ENCODE measurements at places on chromosomes 12 and 14.

- DNase-seq: no peak
Measured at GRCh38 chr12:114192013-114192412, 213.9 kb downstream of the TBX5 start.

- DNase-seq: no peak
Measured at GRCh38 chr12:102618197-102618877, 138.0 kb upstream of the IGF1 start.

DNA sequence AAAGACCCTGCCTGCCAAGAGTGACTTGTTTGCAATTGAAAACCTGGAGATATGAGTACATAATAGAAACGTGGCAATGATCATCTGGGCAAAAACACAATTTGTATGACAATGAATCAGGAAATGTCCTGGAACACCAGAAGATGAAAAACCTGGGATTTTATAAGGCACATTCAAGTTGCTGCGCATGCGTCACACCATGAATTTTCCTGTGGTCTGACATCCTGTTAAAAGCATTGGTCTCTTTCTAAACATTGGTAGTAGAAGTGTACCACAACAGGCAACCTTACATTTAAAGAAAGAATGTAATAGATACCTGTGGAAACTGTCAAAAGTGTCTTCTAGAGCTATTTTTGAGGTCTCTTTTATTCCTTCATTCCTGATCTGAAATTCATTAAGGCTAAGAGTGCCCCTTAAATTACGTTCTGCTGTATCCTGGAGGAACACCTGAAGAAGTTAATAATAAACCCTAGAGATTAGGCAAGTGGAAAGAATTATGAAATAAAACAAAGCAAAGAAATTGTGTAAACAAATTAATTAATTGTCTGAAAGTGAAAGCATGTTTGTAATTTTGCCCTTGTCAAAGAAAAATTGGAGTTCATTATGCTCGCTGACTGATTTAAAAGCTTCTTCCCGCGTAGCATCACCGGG lies 676.5 kb downstream of the DIO2 start:
- DNase-seq: no peak

DNA sequence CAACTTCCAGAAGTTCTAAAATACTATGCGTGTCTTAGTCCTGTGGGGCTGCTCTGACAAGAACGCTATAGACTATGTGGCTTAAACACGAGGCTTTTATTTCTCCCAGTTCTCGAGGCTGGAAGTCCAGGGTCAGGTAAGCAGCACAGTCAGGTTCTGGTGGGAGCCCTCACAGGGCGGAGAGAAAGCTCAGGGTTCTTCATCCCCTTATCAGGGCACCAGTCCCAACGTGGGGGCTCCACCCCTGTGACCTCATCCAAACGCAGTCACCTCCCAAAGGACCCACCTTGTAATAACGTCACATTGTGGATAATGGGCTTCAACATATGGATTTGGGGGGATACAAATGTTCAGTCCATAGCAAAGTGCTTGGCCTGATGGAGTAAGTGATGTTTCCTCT lies 37.1 kb upstream of the TC2N start:
- no peak for DNase-seq

DNA sequence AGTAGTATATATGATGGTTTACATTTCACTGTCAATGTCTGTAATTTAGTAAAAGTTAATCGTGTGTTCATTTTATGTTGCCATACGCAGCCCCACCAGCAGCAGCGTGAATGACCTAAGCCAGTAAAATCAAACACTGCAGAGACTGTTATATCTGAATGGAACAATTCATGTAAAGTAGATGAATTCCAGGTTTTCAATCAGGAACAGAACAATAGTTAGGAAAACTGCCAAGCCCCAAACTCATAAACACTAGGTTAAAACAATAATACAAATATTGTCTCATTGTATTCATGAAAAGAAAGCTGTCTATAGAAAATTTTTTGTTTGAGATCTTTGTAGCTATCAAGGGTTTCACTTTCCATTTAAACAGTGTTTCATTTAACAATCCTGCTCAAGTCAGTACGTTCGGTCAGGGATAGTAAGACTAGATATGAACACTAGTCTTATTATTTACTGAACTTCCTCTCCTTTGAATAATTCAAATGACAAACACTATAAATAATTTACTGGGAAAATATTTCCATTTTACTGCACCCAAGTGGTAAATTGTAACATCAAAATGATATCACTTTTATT lies 256.8 kb upstream of the FLRT2 start:
- no peak for DNase-seq

DNA sequence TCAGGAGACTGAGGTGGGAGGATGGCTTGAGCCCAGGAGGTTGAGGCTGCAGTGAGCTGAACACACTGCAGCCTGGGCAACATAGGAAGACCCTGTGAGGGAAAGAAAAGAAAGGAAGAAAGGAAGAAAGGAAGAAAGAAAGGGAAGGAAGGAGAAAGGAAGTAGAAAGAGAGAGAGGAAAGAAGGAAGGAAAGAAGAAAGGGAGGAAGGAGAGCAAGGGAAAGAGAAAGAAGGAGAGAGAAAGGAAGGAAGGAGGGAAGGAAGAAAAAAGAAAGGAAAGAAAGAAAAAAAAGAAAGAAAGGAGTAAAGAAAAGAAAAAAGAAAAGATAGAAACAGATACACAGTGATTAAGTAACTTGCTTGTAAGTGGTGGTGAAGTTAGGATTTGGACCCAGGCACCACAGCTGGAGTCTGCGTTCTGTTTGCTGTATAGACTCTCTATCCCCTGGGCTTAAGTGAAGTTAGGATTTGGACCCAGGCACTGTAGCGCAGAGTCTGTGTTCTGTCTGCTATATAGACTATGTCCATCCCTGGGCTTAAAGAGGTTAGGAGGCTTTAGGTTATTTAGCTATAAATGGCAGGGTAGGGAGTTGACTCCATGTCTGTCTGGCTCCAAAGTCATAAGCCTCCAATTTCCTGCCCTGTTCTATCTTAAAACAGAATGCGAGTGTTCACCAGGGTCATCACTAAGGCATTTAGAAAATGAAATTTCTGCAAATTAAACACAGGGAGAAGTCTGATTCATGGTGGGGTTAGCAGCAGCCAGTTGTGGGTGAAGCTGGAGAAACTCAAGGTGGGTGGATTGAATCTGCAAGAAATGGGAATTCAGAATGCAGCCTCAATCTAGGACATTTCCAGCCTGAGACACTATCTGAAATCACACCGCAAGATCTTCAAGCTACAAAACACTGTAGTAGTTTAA lies 13.3 kb upstream of the C12orf75 start:
- no peak for DNase-seq

GRCh38 chr14:97625477-97625876 lies 828.3 kb downstream of the VRK1 start:
- DNase-seq: no peak

Data from suppressor macrophage (primary cell).